ENCODE measurements at places on chromosomes 4 and X.
A peak's percentile ranks its signal among the peaks of the same experiment; 100 is the strongest.

DNA sequence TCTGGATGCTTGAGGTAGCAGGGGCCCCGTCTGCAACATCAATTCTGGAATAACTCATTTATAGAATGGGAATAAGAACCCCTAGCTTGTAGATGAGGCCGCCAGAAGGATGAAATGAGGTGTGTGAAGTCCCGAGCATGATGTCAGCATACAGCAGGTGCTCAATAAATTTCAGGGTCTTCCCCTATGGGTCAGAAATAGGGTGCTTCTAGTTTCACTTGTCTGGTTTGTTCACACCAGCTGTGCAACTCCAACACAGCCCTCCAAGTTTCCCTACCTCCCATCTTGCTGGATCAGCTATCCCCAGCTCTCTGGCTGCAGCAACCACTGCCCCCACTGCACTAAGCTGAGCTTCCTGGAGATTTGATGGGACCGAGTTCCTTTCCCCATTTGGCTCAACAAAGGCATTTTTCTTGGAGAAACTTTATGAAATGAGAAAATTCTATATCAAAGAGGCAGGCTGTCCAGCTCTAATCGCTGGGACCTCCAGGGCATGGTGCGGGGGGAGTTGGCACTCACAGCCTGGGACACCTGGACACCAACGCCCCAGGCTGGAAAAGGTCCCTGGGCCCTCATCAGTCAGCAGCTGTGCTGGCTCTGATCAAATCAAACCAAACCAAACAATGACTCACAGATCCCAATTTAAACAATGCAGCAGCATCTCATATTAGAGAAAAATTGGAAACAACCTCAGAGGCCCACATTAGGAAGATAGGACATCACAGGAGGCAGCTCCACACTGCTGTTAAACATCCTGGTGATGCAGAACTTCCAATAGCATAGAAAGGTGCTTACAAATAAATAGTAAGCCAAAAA lies 13.3 kb downstream of the SLC2A9 start:
- peaks cover 23% of the 10 kb centered on the region for H3K4me1 ChIP-seq
- no peak for DNase-seq
- H3K36me3 ChIP-seq = no peaks in the 10 kb centered on the region
- H3K4me3 ChIP-seq = no peak overlapping the region

DNA sequence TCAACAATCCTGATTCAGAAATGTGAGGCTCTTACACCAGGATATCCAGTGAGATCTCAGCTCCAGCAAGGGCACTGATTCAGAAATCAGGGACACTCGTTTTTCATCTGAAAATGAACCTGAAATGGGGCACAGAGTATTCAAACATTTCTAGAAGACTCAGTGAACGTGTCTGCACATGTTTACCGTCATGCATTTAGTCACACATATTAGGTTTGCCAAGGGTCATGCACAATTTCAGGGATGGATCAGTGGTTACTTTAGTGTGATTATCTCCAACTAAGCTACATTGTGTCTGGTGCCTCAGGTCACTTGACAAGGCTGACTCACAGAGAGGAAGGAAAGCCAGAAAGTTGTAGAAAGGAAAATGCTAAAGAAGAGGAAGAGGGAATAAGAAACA lies 33.6 kb upstream of the SPANXN2 start:
- H3K36me3 ChIP-seq = no peaks in the 10 kb centered on the region
- H3K27ac ChIP-seq = no peak overlapping the region
- no peaks in the 10 kb centered on the region for H3K4me1 ChIP-seq
- H3K27me3 ChIP-seq = no peaks in the 10 kb centered on the region

DNA sequence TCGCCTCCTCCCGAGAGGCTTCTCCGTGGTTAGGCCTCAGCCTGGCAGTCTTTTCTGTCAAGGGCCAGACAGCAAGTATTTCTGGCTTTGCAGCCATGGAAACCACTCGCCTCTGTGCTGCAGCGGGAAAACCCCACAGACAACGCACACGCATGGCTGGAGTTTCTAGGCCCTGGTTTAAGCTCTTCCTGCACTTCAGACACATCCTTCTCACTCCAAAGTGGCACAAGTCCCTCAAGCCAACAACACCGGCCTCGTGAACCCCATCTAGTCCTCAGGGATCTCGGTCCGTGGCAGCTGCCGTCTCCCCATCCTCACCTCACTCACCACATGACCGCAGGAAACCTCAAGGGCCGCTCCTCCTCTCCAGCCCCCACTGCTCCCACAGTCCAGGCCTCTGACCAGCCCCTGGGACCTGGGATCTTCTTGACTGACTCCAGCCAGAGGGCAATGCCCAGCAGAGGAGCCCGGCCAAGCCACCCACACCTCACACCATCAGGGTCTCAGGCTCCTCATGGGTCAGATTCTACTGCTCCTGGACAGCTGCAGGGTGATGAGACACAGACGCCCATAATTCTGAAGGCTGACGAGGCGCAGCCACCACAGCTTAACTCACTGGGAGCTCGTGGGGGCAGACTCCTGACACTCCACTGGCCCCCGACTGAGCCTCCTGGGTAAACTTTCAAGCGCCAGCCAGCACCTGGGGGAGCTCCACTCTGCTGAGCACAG lies 21.7 kb downstream of the LETM1 start:
- no peak overlapping the region for H3K27ac ChIP-seq
- H3K4me3 ChIP-seq = no peak overlapping the region
- no peaks in the 10 kb centered on the region for H3K27me3 ChIP-seq
- DNase-seq = no peak

DNA sequence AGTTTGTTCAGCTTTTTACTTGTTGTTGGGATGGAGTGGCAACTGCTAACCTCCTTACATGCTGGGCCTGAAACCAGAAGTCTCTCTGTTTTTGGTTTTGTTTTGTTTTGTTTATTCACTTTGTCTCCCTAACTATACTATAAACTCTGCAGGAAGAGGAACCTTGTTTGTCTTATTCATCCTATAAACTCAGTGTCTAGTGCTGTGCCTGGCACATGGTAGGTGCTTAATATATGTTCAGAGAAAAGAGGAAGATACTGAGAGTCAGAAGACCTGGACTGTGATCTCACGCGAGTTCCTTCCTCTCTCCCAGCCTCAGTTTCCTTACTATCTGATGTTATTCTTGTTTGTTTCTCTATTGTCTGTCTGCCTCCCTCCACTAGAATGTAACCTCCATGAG lies 71.3 kb downstream of the PRPS1 start:
- peaks cover 17% of the 10 kb centered on the region for H3K4me1 ChIP-seq
- DNase-seq = no peak
- H3K27me3 ChIP-seq = no peaks in the 10 kb centered on the region
- H3K4me3 ChIP-seq = no peak overlapping the region
- no peak overlapping the region for H3K27ac ChIP-seq
- no peaks in the 10 kb centered on the region for H3K36me3 ChIP-seq

DNA sequence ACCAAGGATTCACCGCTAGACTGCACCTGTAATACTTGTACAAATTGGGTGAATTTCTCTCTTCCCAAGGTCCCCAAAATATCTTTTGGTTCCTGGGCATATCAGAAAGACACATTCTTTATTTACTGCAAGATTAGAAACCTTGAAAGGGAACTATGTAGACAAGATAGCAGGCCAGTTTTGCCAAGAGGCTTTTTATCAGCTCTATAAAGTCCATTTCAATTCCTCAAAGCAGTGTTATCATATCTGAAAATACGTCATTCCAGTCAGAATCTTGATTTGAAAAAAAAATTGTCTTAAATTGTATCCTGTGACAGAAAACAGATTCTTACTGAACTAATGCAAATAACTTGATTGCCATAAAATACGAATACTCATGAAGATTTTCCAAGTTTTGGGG lies 37.0 kb upstream of the NSG1 start:
- H3K4me1 ChIP-seq = peaks cover 22% of the 10 kb centered on the region
- no peak for DNase-seq
- H3K27me3 ChIP-seq = no peaks in the 10 kb centered on the region
- H3K27ac ChIP-seq = no peak overlapping the region

GRCh38 chrX:1725472-1725871 lies 110.6 kb downstream of the ASMT start:
- no peak for DNase-seq
- H3K27me3 ChIP-seq = no peaks in the 10 kb centered on the region
- H3K4me1 ChIP-seq = no peaks in the 10 kb centered on the region
- no peak overlapping the region for H3K4me3 ChIP-seq

- H3K27me3 ChIP-seq = no peaks in the 10 kb centered on the region
- peaks cover 13% of the 10 kb centered on the region for H3K36me3 ChIP-seq
- no peak overlapping the region for H3K27ac ChIP-seq
- H3K4me1 ChIP-seq = no peaks in the 10 kb centered on the region
These were observed 207.8 kb downstream of the RAB28 start for GRCh38 chr4:13276357-13276756.

DNA sequence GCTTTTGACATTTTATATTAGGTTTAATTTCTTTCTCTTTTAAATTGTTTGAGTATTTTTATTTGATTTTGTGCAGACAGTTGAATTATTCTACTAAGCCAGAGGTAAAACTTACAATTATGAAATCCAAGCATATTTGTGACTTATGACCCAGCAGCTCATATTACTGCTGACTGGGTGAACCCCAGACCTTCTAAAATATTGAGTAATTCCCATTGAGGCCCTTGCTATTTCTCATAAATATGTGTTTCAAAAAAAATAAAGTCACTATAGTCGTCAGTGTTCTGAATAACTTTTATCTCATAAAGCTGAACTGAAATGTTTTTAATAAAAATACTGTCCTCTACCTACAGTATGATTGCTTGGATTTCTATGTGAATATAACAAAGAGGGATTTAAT lies 303.1 kb downstream of the IQCM start:
- no peak overlapping the region for H3K27ac ChIP-seq
- no peaks in the 10 kb centered on the region for H3K27me3 ChIP-seq
- no peaks in the 10 kb centered on the region for H3K36me3 ChIP-seq
- no peak overlapping the region for H3K4me3 ChIP-seq
- DNase-seq = no peak

GRCh38 chr4:147754037-147754445 lies 22.2 kb downstream of the ARHGAP10 start:
- peaks cover 10% of the 10 kb centered on the region for H3K4me1 ChIP-seq
- H3K4me3 ChIP-seq = no peak overlapping the region
- no peak for DNase-seq
- no peak overlapping the region for H3K27ac ChIP-seq

DNA sequence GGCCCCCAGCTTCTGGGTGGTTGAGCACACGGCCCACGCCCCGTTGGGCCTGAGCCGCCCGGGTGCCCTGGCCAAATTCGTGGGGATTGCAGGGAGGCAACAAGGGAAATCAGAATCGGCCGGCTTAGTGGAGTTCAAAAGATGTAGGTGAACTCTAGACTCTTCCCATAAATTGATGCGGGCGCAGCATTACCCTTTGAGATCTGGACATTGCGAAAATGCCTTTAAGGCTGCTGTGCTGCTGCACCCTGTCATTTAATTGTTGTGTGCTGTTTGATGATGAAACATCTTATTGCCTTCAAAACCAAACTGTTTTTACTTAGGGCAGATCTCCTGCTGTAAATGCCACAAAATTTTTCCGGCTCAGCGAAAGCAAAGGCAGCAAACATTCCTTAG lies 409 bp upstream of the MPP1 start:
- H3K4me3 ChIP-seq = peak overlapping the region; percentile 78
- H3K27ac ChIP-seq = peak overlapping the region; percentile 80
- no peak for DNase-seq

GRCh38 chr4:128955751-128956150 lies 137.6 kb downstream of the SCLT1 start:
- no peaks in the 10 kb centered on the region for H3K4me1 ChIP-seq
- H3K27ac ChIP-seq = no peak overlapping the region
- peaks cover 7% of the 10 kb centered on the region for H3K36me3 ChIP-seq

- H3K27me3 ChIP-seq = no peaks in the 10 kb centered on the region
- DNase-seq = no peak
- H3K4me3 ChIP-seq = no peak overlapping the region
- no peak overlapping the region for H3K27ac ChIP-seq
- H3K36me3 ChIP-seq = peaks cover 4% of the 10 kb centered on the region
- peaks cover 56% of the 10 kb centered on the region for H3K4me1 ChIP-seq
These were observed 4.2 kb downstream of the NR3C2 start for GRCh38 chr4:148438047-148438446.

DNA sequence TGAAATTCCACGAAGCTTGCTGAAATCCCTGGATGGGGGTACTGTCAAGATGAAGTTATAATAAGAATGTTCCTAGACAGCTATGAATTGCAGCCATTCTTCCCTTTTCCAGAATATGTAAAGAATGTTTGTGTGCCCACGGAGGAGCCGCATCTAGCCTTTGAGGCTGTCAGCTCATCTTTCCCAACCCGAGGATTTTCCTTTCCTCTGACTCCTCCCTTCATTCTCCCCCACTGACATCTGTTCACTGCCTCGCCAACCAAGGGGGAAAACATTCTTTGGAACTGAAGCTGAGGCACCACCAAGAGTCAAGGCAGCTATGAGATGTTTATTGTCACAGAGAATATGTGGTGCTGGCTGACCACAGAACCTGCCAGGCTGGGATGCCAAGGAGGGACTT lies 8.8 kb downstream of the NHSL2 start:
- peaks cover 7% of the 10 kb centered on the region for H3K27me3 ChIP-seq
- no peaks in the 10 kb centered on the region for H3K36me3 ChIP-seq
- H3K27ac ChIP-seq = no peak overlapping the region
- no peaks in the 10 kb centered on the region for H3K4me1 ChIP-seq
- no peak overlapping the region for H3K4me3 ChIP-seq

- no peaks in the 10 kb centered on the region for H3K27me3 ChIP-seq
- no peaks in the 10 kb centered on the region for H3K36me3 ChIP-seq
- H3K27ac ChIP-seq = no peak overlapping the region
- DNase-seq = no peak
- H3K4me1 ChIP-seq = peaks cover 3% of the 10 kb centered on the region
- no peak overlapping the region for H3K4me3 ChIP-seq
These were observed 39.1 kb downstream of the SUPT20HL1 start for GRCh38 chrX:24399550-24399949.

DNA sequence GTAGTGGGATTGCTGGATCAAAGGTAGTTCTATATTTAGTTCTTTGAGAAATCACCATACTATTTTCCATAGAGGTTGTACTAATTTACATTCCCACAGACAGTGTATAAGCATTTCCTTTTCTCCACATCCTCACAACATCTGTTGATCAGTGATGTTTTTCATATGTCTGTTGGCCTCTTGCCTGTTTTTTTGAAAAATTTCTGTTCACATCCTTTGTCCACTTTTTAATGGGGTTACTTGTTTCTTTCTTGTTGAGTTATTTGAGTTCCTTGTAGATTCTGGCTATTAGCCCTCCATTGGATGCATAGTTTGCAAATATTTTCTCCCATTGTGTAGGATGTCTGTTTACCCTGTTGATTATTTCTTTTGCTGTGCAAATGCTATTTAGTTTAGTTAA lies 72.6 kb downstream of the STOX2 start:
- DNase-seq = no peak
- no peaks in the 10 kb centered on the region for H3K36me3 ChIP-seq
- H3K4me3 ChIP-seq = no peak overlapping the region

DNA sequence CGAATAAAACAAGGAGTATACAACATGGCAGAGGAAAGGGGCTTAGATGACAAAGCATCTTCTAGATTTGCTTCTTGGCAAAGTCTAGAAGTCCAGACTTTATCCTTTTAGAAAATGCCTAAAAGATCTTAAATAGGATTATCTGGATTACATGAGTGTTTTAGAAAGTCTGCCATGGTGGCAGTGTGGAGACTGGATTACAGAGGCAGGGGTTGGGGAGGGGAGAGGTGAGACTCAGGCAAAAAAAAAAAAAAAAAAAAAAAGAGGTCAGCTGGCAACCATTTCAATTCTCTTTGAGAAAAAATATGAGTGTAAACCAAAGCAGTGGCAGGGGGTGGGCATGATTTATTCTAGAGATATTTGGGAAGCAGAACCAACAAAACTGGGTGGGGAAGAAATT lies 17.4 kb downstream of the ZNF827 start:
- H3K36me3 ChIP-seq = peaks cover 46% of the 10 kb centered on the region
- peaks cover 33% of the 10 kb centered on the region for H3K4me1 ChIP-seq
- no peak for DNase-seq
- H3K4me3 ChIP-seq = no peak overlapping the region
- H3K27ac ChIP-seq = no peak overlapping the region

GRCh38 chr4:55367084-55367722 lies 21.2 kb downstream of the SRD5A3 start:
- no peak overlapping the region for H3K4me3 ChIP-seq
- no peaks in the 10 kb centered on the region for H3K27me3 ChIP-seq
- no peak for DNase-seq
- H3K4me1 ChIP-seq = no peaks in the 10 kb centered on the region
- no peak overlapping the region for H3K27ac ChIP-seq
